ENCODE measurements at places on chromosomes 4 and X.

- no peak for DNase-seq
These were observed 167.2 kb upstream of the WDR1 start for GRCh38 chr4:10283761-10284160.

DNA sequence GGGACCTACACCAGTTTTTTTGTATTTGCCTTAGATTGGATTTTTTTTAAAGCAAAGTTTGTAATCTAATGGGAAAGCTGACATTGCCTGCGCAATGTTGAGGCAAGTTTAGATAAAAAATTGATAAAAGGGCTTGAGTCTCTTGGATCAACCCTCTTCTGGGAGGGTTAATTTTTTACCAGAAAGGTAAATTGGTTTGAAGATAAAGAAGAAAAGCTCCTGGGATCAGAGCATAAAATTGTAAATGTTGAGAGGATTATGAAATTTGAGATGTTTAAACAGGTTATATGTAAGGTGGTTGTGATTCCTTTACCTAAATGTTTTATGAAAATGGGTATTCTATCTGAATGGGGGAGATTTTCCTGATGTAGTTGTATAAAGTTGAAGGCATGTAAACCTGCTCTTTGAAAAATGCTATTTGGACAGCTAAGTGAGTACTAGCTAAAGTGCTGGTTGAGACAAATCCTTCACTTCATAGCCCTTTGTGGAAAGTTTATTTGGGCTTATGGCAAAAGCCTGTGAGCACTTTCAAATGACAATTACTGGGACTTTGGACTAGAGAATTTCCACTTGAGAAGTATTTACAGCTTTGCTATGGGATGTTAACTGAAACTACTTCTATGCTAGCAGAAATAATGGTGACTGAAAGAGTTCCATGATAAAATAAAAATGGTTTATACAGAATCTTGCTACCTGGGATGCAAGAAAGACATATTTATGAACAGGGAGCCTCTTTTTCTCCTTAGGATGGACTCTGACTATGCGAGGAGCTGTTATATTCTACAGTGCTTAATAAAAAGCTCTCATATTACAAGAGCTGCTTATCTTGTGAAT is 56.2 kb downstream of the UGT2B10 start:
- DNase-seq: no peak

GRCh38 chr4:95167805-95168204 is 381.0 kb downstream of the UNC5C start:
- DNase-seq: no peak

DNA sequence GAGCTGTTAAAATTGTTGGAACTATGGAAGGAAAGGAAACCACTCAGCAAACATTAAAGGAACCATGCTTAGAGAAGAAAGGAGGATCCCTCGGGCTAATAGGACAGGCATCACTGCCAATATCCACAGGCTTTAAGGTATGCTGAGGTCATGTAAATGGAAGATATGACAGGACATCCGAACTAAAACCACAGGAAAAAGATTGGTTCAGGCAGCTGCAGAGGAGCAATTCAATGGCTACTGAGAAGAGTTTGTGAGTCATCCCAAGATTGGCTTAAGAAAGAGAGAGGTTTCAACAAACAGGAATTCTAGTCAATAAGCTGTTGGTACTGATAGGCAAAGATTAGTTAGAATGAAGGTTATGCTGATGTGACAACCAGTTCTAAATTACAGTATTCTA is 106.4 kb upstream of the FAM241A start:
- DNase-seq: no peak

GRCh38 chrX:117919755-117920154 is 196.9 kb downstream of the KLHL13 start:
- DNase-seq: no peak

DNA sequence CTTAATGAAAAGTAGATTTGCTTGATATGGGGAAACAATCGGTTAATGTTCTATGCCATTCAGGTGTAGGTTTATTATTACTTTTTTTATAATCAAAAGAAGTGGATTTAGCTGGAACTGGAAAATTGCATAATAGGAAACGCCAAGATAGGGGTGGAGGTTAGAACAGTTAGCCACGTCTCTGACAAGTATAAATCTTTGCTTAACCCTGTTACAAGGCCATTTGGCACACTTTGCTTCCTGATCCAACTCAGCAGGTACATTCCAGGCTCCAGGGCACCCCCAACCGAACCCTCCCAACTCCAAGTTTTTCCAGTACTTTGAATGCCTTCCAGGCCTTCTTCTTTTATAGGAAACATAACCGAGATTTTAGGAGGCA is 50.6 kb upstream of the ACSL4 start:
- no peak for DNase-seq

DNA sequence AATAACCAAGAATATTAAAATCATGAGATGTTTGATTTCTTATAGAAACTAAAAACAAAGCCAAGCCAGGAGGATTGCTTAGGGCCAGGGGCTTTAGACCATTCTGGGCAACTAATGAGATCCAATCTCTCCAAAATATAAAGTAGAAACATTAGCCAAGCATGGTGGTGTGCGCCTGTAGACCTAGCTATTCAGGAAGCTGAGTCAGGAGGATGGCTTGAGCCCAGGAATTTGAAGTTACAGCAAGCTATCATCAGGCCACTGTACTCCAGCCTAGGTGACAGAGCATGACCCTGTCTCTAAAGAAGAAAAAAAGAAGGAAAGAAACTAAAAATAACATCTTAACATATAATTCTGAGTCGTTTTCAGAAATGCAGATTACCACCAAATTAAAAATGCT is 96.7 kb downstream of the NAF1 start:
- no peak for DNase-seq

DNA sequence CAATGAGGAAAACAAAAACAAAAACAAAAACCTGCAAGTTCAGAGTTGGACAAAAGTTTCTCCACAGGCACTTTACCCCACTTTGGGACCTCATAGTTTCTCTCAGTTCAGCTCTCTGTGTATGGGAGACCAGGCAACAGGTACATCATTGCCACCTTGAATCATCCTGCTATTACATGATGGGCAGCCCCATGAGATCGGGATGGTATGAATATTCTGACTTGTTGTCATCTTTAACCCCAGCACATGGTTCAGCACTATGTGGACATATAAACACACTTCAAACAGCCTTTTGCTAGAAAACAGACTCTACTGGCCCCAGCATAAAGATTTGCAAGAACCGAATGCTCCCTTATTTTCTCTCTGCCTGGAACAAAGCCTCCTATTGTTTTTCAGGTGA is 176.9 kb upstream of the SCML1 start:
- DNase-seq: no peak

Data from hypothalamus (tissue), 51 donors.